ENCODE measurements at places on chromosomes 16 and 17.

DNA sequence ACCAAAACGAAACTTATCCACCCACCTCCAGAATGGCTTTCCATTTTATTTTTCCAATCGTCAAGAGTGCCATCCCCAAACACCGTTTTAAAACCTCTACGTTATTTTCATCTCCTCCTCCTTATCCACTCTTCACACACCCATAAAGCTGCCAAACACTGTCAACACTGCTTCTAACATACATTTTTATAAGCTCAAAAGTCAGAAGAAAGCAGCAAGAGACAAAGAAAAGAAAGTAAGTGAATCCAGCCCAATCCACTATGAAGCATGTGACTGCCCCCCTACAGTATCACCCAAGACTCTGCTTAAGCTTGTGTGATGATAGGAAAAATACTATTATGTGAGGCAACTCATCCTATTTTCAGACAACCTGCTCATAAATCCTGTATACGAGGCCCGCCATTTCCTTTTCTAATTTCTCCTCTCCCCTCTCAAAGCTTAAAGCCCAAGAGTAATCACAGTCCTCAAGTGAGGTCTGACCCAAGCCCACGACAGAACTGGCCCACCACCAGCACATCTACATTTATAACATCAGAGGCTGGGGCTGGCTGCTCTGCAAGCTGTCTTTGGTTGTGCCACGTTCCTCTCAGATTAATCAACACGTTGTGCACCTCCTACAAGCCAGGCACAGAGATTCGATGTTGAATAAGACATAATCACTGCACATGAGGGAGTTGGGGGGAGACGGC lies 16.3 kb downstream of the USP31 start:
- no peak for DNase-seq

- no peak for DNase-seq
These were observed 41.3 kb downstream of the GPRC5B start for GRCh38 chr16:19843371-19843770.

DNA sequence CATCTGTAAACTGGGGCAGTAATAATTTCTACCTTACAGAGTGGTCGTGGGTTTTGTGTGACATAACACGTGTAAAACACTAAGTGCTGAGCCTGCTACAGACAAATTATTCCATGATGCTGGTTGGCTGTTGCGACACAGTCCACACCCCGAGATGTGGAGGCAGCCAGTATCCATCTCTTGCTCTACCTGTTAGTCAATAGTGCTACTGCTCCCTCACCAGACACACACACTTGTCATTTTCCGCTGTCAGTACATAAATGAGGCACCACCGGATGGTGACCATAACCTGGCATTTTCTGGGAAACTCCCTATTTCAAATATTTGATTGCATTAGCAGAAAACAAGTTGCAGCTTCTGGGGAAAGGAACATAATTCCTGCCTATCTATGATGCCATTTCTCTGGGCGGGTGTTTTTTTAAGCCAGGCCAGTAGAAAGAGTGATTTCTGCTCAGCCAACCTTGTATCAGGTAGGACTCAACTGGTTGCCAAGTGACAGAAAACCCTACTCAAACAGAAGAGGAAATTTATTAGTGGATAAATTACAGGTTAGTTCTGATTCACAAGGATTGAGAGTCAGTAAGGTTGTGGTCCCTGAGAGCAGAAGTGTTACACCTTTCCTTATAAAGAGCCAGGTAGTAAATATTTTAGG lies 24.1 kb downstream of the DNAJA2 start:
- DNase-seq, result peak; percentile 23

- no peak for DNase-seq
These were observed 10.6 kb upstream of the PABPN1L start for GRCh38 chr16:88876942-88877526.

GRCh38 chr17:48441231-48441711 lies 11.3 kb upstream of the SKAP1 start:
- DNase-seq, result peak; percentile 28

DNA sequence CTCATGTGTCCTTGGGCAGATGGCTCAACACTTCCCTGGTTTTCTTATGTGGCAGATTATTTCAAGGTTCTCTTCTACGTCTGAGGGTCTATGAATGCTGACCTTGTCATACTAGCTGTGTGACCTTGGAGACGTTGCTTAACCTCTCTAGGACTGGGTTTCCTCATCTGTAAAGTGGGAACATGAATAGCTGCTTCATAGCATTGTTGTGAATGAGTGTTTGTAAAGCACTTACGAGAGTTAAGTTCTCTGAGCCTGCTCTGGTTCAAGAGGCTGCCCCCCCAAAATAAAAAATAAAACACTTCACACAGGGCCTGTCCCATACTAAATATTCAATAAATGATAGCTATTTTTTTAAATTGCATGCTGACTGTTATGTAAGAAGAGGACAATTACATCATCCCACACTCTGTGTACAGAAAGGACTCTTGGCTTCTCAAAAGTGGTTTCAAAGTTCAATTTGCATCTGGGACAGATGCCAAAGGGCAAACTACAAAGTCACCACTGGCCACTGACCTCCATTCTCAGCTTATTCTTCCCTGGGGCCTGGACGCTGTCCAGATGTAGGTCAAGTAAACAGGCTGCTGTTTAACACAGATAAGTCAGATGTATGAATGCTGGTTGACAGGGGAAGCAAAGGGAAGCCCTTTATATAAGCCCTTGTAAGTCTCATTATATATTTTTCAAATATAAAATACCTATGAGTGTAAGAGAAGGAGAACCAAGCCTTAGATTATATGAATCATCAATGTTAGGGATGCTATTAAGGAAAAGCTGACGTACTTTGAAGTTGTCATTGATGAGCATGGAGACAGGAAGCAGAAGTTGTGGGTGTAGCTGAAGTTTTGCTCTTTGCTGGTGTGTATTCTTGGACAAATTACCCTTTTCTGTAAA lies 15.4 kb upstream of the NDEL1 start:
- no peak for DNase-seq

GRCh38 chr17:10121971-10122707 lies 76.3 kb downstream of the GAS7 start:
- no peak for DNase-seq

DNA sequence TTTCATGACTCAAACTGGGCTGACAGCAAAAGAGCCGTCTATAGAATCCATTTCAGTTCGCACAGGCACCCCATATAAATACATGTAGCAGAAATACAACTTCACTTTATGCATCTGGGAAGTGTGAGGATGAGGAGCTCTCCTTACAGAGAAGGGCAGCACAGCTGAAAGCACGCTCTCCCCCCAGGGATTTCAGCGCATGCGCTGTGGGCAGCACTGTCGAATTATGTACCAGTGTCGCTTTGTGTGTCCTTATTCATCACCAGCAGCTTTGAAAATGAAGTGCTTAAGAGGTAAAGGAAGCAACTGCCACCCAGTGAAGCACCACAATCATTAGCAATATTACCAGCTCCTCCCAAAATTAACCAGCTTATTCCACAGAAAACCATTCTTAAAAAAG lies 39.9 kb downstream of the CEP95 start:
- no peak for DNase-seq

- no peak for DNase-seq
These were observed 20.4 kb downstream of the CARHSP1 start for GRCh38 chr16:8848231-8848938.

DNA sequence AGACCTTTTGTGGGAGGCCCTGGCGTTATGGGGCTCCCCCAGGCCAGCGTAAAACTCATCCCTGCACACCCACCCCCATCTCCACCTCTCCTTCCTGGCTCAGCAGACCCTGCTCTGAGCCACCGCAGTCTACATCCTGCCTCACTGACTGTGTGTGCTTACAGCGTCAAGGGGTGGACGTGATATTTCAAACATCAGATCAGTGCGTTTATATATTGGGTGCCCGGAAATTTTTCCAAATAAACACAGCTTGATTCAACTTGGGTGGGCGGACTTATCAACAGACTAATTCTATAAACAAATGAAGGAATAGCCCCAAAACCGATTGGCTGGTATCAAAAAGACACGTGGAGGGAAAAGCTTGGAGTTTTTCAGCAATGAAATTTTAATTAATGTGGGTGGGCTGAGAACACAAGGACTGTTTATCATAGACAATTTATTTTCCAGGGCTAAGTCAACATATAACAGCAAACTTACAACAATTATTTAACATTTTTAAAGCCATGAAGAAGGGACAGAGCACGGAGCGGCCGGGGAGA lies at the start of gene FOXL1:
Gene FOXL1, plus strand, starts transcription at position 489 of the 539 bp plus-strand sequence. CDS start 175 bp downstream, outside the sequence.
- DNase-seq, result no peak

DNA sequence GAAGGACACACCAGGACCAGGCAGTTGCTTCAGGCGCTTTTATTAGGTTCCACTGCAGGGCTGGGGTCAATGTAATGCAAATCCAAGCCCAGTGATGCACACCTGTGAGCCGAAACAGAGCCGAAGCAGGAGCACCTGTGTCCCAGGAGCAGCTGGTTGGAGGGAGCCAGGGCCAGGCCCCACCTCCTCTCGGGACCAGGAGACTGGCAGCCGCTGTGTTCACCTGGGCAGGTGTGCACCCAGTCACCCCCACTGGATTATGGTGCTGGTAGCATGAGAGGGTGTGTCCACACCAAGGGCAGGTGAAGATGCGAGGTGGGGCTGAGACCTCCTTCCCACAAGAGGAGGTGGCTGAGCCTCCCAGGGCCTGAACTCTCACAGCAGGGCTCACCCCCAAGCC lies 4.7 kb upstream of the FAAP100 start:
- no peak for DNase-seq
